ENCODE measurements at places on chromosomes 13 and 19.

GRCh38 chr19:41434450-41434849 is 5.3 kb downstream of the DMAC2 start:
- DNase-seq = no peak

GRCh38 chr13:37127691-37128241 is 22.3 kb upstream of the CSNK1A1L start:
- no peak for DNase-seq

GRCh38 chr13:24243302-24243701 is 66.1 kb upstream of the C1QTNF9 start:
- DNase-seq = no peak

DNA sequence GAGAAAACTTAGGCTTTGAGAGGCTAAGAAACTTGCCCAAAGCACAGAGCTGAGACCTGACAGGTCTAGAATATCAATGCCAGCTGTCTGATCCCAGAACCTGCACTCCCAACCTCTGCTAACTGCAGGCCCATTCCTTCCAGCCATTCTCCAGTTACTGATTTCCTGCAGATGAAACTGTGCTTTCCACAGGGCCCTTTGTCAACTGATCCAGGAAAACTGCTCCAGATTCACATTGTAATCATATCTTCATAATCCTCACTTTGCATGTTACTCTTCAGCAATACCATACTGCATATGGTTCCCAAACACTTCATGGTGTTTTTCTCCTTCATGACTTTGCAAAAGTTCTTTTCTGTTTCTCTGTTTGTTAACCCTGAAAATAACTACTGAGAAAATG is 100.6 kb downstream of the RAP2A start:
- DNase-seq = no peak

GRCh38 chr13:50649211-50649610 is 194.3 kb downstream of the DLEU7 start:
- DNase-seq = no peak

- no peak for DNase-seq
These were observed 1.3 kb upstream of the INTS6 start for GRCh38 chr13:51453959-51454703.
